ENCODE measurements at places on chromosomes 13 and 19.

GRCh38 chr13:33172400-33172799 lies 113.2 kb downstream of the STARD13 start:
- DNase-seq: no peak

GRCh38 chr19:2242816-2243215 lies 6.2 kb downstream of the SF3A2 start:
- no peak for DNase-seq

GRCh38 chr13:85040215-85040614 lies 759.0 kb downstream of the SLITRK6 start:
- no peak for DNase-seq

GRCh38 chr19:30448386-30449077 lies 76.3 kb downstream of the ZNF536 start:
- no peak for DNase-seq

GRCh38 chr19:28468701-28469459 lies 744.1 kb downstream of the UQCRFS1 start:
- no peak for DNase-seq

DNA sequence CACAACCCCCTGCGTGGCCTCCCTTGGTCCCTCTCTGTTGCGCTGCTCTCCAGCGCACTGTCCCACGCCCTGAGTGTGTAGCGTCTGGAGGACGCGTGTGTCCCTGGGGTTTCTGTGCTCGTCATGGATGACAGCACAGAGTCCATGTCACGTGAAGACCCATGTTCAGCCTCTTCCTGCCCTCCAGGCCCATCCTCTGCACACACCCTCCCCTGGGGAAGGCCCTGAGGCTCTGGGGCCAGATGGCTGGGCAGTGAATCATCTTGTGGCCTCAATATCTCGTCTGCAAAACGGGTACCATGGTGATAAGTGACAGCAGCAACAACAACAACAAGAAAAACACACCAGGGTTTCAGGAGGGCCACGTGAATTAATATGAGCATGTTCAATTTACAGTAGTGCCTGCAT lies 71.5 kb upstream of the ARHGEF7 start:
- no peak for DNase-seq

DNA sequence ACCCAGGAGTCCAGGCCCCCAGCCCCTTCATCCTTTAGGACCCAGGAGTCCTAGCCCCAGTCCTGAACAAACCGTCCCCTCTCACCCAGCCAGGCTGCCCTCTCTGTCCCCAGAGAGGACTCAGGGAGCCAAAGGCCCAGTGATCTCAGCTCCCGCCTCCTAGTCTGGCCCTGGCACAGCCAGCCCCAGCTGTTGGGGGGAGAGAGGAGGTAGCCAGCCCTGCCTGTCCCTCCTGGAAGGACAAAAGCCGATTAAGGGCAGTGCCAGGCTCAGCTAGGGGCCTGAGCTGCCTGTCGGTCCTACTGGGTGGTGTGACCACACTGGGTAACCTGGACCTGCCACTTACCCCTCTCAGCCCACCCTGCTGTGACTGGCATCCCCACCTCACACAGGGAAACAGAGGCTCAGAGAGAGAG lies 14.5 kb downstream of the LIPE start:
- DNase-seq: no peak

DNA sequence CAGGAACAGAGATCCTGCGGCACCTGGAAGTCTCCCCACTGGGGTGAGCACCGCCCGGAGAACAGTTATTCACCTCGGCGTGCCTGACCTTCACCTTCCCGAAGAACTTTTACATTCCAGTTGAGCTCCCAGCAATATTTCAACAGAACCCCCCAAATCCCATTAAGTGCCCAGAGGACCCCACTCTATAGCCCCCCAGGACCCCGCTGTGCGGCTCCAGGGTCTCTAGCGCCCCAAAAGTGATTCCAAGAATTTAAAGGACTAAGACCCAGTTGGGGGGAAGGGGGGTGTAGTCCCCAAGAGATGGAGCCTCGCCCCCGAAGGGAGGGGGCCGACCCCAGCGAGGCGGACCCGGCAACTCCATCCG lies 480 bp downstream of the GPR108 start:
- DNase-seq: no peak

GRCh38 chr13:51006067-51006845 lies 96.7 kb downstream of the RNASEH2B start:
- no peak for DNase-seq

DNA sequence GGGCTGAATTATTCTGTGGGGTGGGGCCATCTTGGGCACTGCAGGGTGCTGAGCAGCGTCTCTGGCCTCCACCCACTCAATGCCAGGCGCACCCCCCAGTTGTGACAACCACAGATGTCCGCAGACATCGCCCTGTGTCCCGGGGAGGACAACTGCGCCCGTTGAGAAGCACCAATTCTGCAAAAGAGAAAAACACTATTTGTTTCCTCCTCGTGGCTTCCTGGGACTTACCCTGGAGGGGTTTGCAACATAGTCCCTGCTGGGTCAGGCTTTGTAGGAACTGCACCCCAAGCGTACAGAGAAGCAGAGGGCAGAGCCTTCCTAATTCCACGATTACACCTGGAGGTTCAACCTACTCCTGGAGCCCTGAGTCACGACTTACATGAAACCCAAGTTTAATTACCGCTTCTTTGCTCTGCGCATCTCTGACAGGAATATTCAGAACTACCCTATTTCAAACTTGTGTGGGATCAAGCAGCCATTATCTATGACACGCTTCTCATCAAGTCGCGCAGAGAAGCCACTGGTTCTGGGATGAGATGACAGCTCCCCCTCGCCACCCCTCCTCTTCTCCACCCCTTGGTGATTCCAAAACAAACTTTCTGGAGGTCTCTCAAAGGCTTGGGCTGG lies 11.1 kb upstream of the SLC39A3 start:
- DNase-seq: no peak

- no peak for DNase-seq
Observed at GRCh38 chr19:17548145-17548544, 7.3 kb upstream of the COLGALT1 start.

DNA sequence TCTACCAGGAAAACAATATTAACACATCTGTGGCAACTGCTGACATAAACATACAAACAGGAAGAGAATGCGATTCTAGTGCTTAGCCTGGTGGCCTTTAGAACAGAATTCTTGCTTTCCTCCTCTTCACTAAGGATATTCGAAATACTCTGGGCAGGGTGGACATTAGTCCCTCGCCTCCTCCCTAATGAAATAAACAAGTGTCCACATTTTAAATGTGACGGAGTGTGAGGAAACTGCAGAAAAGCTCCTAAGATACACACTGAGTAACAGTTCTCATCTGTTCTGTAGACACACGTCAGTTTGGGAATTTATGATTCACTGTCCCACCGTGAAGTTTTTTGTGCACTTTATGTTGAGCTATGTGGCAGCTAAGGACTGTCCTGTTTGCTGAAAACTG lies 639 bp downstream of the STARD13 start:
- DNase-seq: no peak

DNA sequence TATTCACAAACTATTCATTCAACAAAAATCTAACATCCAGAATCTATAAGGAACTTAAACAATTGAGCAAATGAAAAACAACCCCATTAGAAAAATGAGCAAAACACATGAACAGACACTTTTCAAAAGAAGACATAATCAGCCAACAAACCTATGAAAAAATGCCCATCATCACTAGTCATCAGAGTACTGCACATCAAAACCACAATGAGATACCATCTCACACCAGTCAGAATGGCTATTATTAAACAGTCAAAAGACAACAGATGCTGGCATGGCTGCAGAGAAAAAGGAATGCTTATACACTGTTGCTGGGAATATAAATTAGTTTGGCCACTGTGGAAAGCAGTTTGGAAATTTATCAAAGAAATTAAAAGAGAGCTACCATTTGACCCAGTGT lies 487.6 kb downstream of the GPC6 start:
- DNase-seq: no peak

DNA sequence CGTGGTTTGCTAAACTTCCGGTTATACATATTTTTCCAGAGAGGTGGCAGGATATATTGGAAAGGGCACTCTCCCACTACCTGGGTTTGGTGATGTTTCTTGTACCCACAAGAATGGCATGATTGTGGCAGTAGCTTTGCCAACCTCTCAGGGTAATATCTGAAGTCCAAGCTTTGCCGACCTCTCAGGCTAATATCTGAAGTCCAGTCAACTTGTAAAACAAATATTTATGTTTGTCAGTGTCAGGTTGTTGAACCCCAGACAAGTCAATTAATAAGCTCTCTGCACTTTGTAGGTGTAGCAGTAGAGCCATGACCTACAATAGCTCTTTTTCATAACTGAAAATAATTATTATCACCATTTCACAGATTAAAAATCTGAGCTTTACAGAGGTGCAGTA lies 167.0 kb downstream of the POU4F1 start:
- no peak for DNase-seq

- DNase-seq: no peak
Observed at GRCh38 chr13:35600137-35600536, 123.6 kb upstream of the MAB21L1 start.

DNA sequence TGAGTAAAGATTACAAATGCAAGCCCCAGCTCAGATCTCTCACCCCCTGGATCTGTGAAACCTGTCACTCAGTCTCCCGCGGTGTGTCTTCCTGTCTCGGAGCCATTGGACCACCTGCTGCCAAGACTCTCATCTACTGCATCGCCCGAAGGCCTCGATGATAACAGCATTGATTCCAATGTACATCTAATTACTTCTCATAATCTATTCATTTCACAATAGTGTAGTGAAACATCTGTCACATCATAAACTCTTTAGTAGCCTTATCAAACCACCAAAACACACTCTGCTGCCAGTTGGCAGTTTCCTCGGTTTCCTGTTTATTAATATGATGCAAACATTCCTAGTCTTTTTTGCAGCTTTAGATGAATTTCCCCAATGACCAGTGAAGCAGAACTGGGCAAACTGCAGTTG lies 220.3 kb downstream of the POU4F1 start:
- peak; percentile 46 for DNase-seq
